ENCODE measurements at places on chromosomes 4 and X.

- peak; percentile 20 for DNase-seq
These were observed 85.1 kb upstream of the HPRT1 start for GRCh38 chrX:134374910-134375309.

- DNase-seq: no peak
These were observed 109.2 kb downstream of the DCTD start for GRCh38 chr4:182807767-182808548.

- peak; percentile 10 for DNase-seq
These were observed 37.1 kb downstream of the SLC39A8 start for GRCh38 chr4:102308032-102308799.

GRCh38 chr4:141346144-141346543, 125.4 kb downstream of the ZNF330 start:
- peak; percentile 70 for DNase-seq

DNA sequence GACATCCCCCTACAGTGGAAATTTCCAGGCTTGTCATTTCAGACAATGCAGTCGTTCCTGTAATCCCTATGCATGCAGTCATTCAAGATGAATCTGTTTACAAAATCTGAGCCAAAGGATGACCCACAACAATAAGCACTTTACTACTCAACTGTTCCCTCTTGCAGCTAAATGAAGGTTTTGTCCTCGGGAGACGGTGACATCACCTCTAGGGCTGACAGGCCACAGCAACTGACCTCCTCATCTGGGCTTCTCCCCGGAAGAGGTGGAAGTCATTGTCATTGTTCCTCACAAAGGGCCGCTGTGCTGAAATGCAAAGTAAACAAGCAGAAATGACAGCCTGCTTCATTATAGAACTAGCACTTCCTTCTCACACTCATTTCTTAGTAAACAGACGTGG, 29.2 kb downstream of the CLRN2 start:
- DNase-seq: peak; percentile 83

DNA sequence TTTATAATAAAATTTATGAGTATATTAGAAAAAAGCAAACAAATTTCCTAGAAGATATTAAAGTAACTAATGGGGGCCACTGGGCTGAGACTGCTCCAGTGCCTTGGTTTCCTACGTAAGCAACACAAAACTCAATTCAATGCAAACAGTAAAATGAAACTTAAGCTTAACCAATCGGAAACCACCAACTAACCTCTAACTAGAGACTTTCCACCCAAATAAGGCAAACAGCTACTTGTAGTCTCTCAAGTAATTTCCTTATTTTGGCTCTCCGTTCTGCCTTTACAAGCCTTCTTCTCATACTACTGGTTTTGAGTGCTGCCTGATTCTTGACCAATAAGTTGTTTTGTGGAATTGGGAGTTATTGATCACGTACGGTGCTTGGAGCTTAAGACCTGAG, 167.3 kb upstream of the VEGFC start:
- DNase-seq: no peak

- no peak for DNase-seq
These were observed 536.2 kb upstream of the KLHL4 start for GRCh38 chrX:86981326-86981879.

DNA sequence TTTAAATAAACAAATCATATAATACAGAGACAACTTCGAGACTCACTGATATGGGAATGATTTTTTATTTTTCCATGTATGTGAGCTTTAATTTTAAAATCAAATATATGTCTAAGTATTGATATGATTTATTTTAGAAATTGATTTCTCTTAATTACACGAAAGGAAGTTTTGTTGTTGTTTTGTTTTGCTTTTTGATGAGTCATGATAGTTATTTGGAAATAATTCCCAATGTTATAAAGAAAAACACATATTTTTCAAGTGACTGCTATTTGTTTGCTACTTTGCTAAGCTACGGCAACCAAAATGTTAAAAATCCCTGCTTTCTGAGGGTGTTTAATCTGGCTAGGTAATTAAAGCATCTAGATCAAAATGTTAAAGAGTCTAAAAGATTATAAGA, 2139.4 kb upstream of the TENM3 start:
- DNase-seq: no peak

GRCh38 chr4:182604161-182604622, 313.0 kb downstream of the DCTD start:
- no peak for DNase-seq

GRCh38 chr4:87025614-87026041, 90.8 kb downstream of the AFF1 start:
- no peak for DNase-seq

GRCh38 chr4:47668810-47669408, 169.0 kb downstream of the CORIN start:
- DNase-seq: peak; percentile 72

GRCh38 chrX:5771441-5771840, 457.2 kb downstream of the NLGN4X start:
- DNase-seq: peak; percentile 44

GRCh38 chr4:3199653-3200422, 49.1 kb upstream of the MSANTD1 start:
- no peak for DNase-seq

GRCh38 chr4:139977838-139978609, 176.0 kb downstream of the MAML3 start:
- DNase-seq: peak; percentile 25

DNA sequence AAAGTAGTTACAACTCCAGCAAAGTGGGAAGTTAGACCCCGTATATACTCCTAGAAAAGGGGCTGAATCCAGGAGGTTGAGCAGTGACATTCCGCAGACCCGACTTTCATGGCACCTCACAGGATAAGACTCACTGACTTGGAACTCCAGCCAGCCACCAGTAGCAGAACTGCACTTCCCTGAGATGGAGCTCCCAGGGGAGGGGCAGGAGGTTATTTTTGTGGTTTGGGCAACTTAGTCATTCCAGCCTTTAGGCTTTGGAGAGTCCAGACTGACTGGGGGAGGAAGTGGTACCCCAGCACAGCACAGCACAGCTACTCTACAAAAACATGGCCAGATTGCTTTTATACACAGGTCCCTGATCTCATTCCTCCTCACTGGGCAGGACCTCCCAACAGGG, 319.1 kb downstream of the PCDH19 start:
- no peak for DNase-seq

DNA sequence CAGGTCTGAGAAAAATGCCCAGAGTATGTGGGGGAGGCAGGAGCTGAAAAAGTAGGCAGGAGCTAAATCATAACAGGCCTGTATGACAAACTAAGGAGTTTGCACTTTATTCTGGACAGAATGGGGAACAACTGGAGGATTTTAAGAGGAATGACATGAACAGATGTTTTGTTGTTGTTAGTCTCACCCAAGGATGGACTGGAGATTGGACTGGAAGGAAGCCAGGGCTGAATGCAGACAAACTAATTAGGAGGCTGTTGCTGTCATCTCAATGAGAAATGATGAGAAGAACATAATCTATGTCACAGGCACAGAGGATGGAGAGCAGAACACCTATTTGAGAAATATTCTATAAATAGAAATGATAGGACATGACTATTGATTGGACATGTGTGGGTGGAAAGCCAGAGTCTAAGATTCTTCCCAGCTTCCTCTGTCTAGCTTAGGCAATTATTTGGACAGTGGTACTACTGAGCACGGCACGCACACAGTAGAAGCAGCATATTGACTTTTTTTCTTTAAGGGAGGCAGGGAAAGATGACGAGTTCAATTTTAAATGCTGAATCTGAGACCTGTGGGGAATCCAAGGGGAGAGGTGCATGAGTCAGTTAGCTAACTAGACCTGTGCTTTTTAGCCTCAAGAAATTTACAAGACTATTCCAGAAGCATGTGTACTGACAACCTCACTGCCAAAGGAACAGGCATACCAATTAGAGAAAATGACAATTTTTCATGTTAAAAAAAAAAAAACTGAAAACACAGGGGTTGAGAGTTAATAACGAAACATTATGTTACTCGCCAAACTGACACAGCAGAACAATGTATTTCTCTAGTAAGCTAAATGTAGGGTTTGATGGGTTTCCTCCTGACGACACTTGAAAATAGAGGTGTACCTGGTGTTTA, 963 bp upstream of the USO1 start:
- peak; percentile 47 for DNase-seq

GRCh38 chr4:185914583-185915199, 102.7 kb upstream of the SORBS2 start:
- no peak for DNase-seq

GRCh38 chr4:75948822-75949444, 8.1 kb upstream of the NAAA start:
- DNase-seq: peak; percentile 27

- DNase-seq: no peak
These were observed 1.2 kb upstream of the PRPS2 start for GRCh38 chrX:12789976-12790375.

GRCh38 chr4:85370400-85371032, 104.4 kb upstream of the ARHGAP24 start:
- DNase-seq: peak; percentile 54

DNA sequence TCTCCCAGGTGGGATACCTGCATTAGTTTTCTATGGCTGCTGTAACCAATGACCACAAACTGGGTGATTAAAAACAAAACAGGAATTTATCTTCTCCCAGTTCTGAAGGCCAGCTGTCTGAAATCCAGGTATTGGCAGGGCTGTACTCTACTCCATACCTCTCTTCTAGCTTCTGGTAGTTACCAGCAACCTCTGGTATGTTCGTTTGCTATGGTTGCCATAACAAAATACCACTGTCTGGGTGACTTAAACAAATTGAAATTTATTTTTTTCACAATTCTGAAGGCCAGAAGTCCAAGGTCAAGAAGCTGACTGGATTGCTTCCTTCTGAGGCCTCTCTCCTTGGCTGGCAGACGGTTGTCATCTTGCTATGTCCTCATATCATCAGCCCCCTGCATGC, 642.1 kb upstream of the TENM3 start:
- no peak for DNase-seq

DNA sequence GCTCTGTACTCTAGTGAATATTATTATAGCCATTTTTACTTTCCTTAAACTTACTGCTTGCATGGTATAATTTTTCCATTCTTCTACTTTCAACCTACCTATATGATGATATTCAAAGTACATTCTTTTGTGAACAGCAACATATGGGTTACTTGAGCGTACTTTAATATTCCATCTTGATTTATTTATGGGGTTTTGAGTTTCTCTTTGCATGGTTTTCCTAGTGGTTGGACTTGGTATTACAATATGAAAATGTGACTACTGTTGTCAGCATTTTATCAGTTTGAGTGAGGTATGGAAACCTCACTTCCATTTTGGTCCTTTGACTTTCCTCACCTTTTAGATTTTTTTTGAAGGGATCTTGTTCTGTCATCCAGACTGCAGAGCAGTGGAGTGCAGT, 35.9 kb downstream of the ADGRG4 start:
- DNase-seq: no peak

DNA sequence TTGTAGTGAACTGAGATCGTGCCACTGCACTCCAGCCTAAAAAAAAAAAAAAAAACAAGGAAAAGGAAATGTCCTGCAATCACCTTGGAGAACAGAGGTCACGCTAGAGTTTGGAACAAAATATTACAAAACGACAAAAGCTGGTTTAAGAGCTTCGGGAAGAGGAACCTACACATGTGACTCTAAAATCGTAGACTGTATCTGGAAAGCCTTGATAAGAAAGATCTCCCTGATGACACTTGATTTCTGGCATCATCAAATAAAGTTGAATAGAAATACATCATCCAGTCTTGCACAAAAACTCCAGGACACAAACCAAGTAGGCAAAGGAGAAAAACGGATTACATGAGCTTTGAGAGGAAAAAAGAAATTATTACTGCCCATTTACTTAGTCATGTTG, 31.1 kb upstream of the DOCK11 start:
- DNase-seq: peak; percentile 28

All from suppressor macrophage treated with lipopolysaccharide for 1 hour (primary cell).